NCI-H1436 (cell line): ENCODE measurements at places on chromosomes 13 and 19.

DNA sequence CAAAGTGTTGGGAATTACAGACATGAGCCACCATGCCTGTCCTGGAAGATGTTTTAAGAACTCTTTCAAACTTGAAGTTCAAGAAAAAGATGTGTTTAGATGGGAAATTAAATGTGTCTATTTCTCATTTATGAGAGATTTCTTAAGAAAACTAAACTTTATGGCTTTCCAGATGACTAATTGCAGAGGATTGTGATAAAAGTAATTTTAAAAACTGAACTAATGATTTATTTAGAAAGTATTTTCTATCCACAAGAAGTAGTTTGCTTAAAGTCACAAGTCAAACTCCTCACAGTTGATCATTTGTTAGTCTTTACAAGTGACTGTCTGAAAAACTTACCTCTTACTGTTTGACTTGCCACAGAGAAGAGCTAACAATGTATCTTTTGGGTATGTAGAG is 89.6 kb upstream of the SPRY2 start:
- DNase-seq: no peak

DNA sequence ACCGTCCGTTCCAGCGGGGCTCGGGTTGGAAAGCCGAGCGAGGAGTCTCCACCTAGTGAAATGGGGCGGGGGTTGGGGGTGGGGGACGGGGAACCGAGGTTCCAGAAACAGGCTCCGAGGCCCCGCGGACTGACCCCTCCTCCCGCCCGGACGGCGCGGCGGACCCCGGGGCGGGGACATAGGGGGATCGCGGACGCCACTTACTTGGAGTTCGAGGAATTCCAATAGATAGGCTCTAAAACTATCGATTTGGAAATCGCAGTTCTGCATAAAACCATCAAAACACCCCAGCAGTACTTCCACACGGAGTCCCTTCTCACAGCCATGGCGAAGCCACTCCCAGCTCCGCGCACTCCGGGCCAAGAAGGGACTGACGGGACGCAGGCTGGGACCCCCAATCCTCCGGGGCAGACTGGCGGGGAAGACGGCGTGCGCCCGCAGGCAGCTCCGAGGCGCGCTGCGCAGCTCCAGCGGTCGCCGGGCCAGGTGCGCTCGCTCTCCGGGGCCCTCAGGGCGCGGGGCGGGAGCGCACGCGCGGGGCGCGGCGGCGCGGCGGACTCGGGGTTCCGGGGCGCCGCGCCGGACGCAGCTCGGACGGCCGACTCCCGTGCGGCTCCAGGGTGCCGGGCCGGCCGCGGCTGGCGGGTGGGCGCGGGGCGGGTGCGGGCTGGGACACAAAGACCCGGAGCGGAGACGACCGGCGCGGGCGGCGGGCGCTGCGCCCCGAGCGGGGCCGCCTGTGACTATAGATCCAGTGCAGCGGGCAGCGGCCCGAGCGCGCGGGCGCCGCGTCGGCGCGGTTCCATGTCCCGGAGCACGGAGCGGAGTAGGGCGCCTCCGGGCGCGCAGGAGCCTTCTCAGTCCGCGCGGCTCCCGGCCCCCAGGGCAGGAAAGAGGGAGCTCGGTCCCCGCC is 567 bp downstream of the EFNB2 start:
- DNase-seq: no peak

DNA sequence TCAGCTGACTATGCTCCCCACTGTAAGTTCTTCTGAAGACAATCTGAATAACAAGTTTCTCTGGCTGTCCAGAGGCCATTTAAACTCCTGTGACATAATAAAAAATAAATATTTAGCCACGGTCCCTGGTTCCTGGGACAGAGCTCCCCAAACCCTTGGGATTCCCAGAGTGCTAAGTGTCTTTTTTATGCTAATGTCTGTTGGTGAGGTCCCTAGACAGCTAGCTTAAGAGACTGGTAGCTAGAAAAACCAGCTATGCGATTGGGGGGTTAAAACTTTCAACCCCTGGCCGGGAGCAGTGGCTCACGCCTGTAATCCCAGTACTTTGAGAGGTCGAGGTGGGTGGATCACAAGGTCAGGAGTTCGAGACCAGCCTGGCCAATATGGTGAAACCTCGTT is 5.9 kb downstream of the EPSTI1 start:
- no peak for DNase-seq

DNA sequence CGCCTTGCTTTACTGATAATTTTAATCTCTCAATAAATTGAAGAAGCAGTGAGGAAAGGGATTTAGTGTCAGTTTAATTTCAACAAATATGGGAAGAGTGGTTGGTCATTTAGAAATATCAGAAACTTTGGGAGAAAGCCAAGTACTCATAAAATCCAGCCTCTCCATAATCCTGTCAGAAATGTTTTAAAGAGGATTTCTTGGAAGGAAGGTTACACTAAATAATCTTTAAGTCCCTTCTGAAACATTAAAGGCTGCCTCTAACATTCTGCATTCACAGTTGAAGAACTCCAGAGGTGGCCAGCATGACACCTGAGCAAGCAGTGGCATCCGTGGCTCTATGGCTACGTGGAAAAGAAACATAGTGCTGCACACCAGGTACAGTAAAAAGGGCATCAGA is 378.5 kb downstream of the ENOX1 start:
- DNase-seq: no peak

GRCh38 chr13:113451951-113452421 is 1.3 kb downstream of the ADPRHL1 start:
- DNase-seq: no peak

GRCh38 chr13:101714195-101714594 is 261.7 kb downstream of the ITGBL1 start:
- DNase-seq: no peak

GRCh38 chr13:113002206-113002912 is 33.3 kb downstream of the MCF2L start:
- DNase-seq: peak; percentile 74

DNA sequence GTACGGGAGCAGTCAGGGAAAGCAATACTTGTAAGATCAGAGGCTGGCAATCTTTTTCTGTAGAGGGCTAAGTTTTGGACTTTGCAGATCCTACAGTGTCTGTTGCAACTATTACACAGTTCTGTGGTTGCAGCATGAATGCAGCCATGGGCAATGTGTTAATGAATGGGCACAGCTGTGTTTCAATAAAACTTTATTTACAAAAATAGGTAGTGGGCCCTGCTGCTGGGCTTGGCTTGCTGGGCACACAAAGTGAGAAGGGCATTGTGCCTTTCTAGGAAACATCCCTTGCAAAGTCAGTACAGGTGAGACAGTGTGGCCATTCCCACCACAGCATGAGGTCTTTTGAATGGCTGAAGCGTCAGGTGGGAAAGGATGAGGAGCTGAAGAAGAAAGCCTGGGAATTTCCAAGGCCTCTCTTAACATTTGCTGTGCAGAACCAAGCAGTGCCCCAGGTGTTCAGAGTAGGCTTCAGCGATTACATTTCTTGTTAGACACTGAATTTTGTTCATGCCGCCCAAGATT is 9.1 kb downstream of the KL start:
- no peak for DNase-seq

DNA sequence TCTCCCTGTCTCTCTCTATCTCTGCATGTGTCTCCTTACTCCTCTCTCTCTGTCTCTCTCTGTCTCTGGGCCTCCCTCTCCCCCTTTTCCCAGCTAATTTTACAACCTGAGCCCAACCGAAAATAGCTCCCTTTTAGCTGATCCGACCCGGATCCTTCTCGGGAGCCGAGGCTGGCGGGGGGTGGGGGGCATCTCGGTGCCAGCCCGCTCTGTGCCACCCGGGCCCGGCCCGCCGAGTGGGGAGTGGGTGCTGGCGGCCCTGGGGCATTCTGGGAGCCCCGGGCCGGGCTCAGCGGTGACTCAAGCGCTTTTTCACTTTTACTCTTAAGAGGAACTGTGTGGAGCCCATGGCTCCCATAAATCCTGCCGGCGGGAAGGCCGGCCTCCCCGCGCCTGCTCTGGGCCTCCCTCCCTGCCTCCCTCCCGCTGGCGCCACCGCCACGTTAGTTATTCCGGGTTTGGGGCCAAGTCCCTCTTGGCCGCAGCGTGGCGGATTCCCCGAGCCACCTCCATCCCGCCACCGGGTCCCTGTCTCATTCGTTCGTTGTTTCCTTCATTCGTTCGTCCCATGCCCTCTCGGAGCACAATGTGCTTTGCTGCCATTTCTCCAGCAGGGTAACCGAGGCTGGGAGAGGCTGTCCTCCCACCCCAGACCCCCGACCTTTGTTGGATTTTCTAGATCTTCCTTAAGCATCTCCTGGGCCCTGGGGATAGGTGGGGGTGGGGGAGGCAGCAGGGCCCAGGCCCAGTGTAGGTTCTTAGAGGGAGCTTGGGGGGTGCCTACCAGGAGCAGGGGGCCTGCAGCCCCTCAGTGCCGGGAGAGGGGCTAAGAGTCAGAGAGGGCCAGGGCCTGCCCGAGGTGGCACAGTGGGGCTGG is 3.2 kb downstream of the NFIC start:
- no peak for DNase-seq

GRCh38 chr13:34708566-34709313 is 233.3 kb upstream of the NBEA start:
- DNase-seq: no peak

DNA sequence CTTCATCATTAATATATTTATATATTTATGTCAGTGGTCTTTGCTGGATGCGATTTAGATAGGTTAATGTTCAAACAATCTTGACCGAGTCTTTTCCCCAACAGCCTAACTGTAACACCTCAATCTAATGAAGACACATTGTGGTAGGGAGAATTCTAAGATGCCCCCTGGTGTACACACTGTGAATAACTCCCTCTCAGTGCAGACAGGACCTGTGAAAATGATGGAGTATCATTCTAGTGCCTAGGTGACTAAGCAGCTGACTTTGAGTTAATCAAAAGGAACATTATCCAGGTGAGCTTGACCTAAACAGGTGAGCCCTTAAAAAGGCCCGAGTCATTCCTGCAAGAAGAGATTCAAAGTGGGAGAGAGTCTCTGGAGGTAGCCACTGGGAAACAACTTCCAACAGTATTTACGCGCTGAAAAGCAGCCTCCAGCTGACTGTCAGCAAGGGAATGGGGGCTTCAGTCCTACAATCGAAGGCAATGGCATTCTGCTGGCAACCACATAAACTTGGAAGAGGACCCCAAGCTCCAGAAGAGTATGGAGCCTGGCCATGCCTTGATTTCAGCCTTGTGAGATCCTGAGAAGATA is 28.0 kb upstream of the KBTBD7 start:
- DNase-seq: peak; percentile 7

GRCh38 chr13:34044660-34045080 is 226.7 kb downstream of the RFC3 start:
- DNase-seq: no peak

DNA sequence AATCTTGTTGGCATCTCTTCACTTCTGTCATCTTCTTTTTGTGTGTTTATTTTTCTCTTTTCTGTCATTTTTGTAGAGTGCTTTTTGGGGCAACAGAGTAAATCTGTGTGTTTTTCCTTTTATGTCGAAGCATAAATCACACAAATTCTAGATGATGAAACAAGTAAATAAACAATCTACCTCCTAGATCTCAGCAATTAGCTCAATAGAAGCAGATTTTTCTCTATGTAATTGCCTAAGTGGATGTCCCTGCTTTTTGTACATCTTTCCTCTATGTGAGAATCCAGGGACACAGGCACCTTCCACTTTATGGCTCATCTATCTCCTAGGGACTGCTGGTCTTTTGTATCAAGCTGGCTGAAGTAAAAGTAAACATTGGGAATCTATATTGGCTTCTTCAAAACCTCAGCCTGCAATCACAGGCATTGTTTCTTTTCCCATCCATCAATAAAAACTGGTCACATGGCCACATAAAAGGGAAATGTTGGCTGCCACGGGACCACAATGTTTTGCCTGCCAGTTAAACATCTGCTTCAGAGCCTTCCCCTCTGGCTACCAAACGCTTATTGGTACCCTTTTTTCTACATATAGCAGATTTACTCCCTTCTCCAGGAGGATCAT is 323.8 kb downstream of the LMO7 start:
- no peak for DNase-seq

GRCh38 chr13:42539670-42540069 is 34.3 kb upstream of the TNFSF11 start:
- DNase-seq: no peak

DNA sequence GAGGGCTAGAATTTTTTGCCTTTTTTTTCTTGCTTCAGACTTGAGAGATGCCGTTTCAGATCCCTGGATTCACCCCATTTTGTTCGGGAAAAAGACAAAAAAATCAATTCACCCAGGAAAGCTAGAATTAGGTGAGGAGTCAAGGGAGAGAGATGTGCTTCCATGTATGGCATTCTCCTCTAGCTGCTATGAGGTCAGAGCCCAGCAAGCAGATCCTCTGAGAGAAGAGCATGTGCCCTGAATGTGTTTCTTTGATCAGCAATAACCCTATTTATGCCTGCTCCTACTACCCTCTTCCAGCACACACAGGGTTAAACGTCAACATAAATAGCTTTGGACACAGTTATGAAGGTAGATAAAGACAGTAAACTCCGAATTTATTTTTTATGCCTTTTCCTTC is 53.6 kb downstream of the NDFIP2 start:
- no peak for DNase-seq

GRCh38 chr19:3983936-3984583 is 1.2 kb downstream of the EEF2 start:
- DNase-seq: no peak

GRCh38 chr13:34452831-34453230 is 489.2 kb upstream of the NBEA start:
- DNase-seq: no peak

GRCh38 chr19:7294558-7295212 is 471 bp upstream of the INSR start:
- DNase-seq: peak; percentile 71

GRCh38 chr13:33351319-33351718 is 65.8 kb upstream of the STARD13 start:
- DNase-seq: no peak

DNA sequence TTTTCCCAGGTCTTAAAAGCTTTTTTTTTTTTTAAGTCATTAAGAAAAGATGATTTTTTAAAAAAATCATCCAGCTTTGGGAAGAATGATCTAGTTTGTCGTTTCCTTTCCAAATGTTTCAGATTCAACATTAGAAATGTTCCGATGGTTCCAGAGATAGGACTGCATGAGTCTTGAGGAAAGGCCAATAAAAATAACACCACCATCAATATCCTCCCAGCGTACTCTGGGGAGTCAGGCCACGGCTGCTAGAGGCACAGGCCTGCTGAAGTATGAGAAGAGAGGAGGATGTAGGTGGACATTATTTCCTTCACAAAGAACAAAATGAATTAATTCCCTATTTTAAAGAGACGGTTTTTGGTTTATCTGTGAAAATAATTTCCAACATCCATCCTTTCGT is 60.0 kb upstream of the SHISA2 start:
- no peak for DNase-seq

GRCh38 chr19:13831537-13832467 is 36.6 kb downstream of the ZSWIM4 start:
- no peak for DNase-seq

DNA sequence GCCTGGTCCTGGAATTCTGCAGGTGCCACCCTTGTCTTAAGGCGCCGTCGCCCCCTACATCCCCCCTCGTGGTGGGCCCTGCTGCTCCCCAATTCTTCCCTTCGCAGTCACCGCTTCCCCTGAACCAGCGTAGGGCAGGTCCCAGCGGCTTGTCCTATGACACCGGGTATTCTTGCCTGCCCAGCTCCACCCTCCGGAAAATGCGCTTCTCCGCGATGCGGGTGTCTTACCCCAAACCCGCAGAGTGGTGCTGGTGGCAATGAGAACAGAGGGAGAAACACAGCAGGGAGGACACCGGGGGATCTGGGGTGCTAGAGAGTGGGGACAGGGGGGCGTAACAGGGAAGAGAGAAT is 9.0 kb downstream of the ZNF808 start:
- DNase-seq: no peak

GRCh38 chr13:77048681-77049080 is 21.7 kb upstream of the FBXL3 start:
- DNase-seq: no peak
